ENCODE measurements at places on chromosomes 13 and 19.

DNA sequence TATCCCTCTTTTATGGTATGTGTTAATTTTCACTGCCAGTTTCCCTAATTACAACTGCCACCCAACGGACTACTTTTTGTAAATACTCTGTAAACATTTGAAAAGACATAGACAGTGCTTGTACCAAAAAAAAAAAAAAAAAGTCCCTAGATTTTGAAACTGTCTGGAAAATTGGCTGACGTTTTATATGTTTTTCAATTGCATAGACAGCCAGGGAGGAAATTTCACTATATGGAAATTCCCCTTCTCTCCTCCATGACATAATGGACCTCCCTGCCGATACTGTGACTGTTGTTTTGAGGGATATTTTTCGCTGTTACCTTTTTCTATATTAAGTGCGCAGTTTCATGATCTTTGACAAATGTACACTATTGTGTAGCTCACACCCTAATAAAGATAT is 43.4 kb downstream of the C13orf42 start:
- no peak for DNase-seq

GRCh38 chr19:32453736-32454135 is 48.2 kb downstream of the DPY19L3 start:
- no peak for DNase-seq

GRCh38 chr19:57171551-57172081 is 4.3 kb upstream of the DUXA start:
- DNase-seq = no peak

DNA sequence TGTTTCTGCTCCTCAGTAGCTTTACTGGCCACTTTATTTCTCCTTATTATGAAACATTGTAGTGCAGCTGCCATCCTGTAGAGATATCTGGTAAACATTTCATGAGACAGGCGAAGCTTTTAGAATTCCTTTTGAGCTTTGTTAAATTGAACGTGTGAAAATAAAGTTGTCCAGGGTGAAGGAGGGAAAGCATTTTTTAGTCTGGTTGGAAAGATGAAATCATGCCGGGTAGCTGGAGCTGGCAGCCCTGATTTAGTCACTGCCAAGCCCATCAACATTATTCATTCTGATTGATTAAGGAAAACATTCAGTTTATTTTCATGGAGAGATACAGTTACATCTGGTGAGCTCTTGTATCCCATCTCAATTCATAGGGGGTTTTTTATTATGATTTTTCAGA is 326.2 kb upstream of the GPC6 start:
- no peak for DNase-seq

- no peak for DNase-seq
Measured at GRCh38 chr19:16036397-16036925, 39.8 kb upstream of the TPM4 start.
